ENCODE measurements at places on chromosomes 1 and 21. TPM values are rescaled to one million over a fixed set of nuclear protein-coding genes. Genes with fewer than 3 reads are reported as not detected.

CNR2 gene
- total RNA-seq = 0.12 TPM

CSMD2 gene
- total RNA-seq = 0.08 TPM

TTLL7 gene
- 2.2 TPM for total RNA-seq

RIPPLY3 gene
- not detected for total RNA-seq

SPATA21 gene
- total RNA-seq = not detected

OR2L5 gene
- not detected for total RNA-seq

ASCL5 gene
- not detected for total RNA-seq

GBP6 gene
- 430 TPM for total RNA-seq
